Right atrium auricular region (tissue), 2 donors: ENCODE measurements at places on chromosomes 7 and 10. TPM values are rescaled to one million over a fixed set of nuclear protein-coding genes. Genes with fewer than 3 reads are reported as not detected.

DNA sequence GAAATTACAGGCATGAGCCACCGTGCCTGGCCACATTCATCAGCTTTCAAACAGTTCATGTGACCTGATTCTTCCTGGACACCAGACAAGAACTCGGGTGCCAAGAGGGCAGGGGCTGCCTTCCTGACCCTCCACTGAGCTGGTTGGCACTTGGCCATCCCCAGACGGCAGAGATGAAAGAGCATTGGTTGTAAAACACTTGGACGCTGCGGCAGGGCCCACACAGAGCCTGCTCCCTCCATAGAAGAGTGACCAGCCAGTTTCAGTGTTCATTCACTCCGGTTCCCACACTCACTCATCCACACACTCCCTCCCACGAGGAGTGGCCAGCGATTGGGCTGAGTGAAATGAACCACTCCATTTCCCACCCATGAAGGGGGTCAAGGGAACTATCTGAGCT lies 112.3 kb downstream of the ITGB8 start:
- H3K4me3 ChIP-seq = no peak overlapping the region
- H3K27me3 ChIP-seq = no peaks in the 10 kb centered on the region
- no peak for DNase-seq
- no peak overlapping the region for H3K27ac ChIP-seq
- no peaks in the 10 kb centered on the region for H3K4me1 ChIP-seq

DNA sequence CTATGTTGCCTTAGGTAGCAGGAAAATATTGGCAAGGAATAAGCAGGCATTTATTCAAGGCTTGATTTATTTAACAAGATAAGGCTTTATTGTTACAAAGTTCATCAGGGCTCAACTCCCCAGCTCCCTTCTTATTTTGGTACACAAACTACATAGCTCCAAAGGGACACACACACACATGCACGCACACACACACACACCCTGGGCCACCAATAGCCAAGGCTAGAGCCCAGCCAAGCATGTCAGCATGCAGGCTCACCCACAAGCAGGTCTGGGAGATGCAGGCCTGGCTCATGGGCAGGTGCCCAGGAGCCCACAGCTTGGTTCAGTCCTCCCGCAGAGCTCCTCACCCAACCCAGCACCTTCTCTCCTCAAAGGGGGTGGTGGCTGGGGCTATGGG lies 23.4 kb downstream of the LEP start:
- DNase-seq = no peak
- H3K4me3 ChIP-seq = no peak overlapping the region
- peaks cover 12% of the 10 kb centered on the region for H3K4me1 ChIP-seq
- no peaks in the 10 kb centered on the region for H3K27me3 ChIP-seq
- H3K27ac ChIP-seq = no peak overlapping the region

- no peaks in the 10 kb centered on the region for H3K36me3 ChIP-seq
- H3K4me1 ChIP-seq = no peaks in the 10 kb centered on the region
- H3K27ac ChIP-seq = no peak overlapping the region
Measured at GRCh38 chr7:73811760-73812168, 19.0 kb upstream of the CLDN4 start.

- no peaks in the 10 kb centered on the region for H3K27me3 ChIP-seq
- peak overlapping the region; percentile 88 for H3K27ac ChIP-seq
- peaks cover 74% of the 10 kb centered on the region for H3K4me1 ChIP-seq
- H3K36me3 ChIP-seq = no peaks in the 10 kb centered on the region
- H3K4me3 ChIP-seq = no peak overlapping the region
Measured at GRCh38 chr10:71268758-71269157, 50.3 kb upstream of the SLC29A3 start.

The C10orf90 gene
- total RNA-seq = not detected
